ENCODE measurements at places on chromosomes 13 and 19. TPM values are rescaled to one million over a fixed set of nuclear protein-coding genes. Genes with fewer than 3 reads are reported as not detected.

The ITGBL1 gene
- total RNA-seq: not detected

- no peak for DNase-seq
These were observed 59.8 kb upstream of the TPM4 start for GRCh38 chr19:16016226-16017137.

GRCh38 chr13:52085421-52085820, 43.5 kb downstream of the NEK5 start:
- no peak for DNase-seq

- DNase-seq: no peak
These were observed 178.8 kb upstream of the RFC3 start for GRCh38 chr13:33639158-33639557.

DNA sequence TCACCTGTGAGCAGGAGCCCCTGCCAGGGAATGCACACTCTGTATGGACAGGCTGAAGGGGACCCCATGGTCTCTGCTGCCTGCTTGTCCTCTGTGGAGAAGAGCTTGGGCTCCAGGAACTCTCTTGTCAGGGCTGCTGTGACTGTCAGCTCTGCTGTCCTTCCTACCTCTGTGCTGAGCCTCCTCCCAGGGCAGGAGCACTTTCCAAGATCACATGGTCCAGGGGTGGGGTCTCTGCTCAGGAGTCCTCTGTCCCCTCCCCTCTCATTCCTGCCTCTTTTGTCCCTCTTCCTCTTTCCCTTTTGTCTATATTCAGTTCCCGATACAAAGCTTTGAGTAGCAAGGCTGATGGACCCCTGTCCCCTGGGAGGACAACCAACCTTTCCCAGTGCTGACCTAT, at the start of gene CEACAM7:
TSS of gene CEACAM7 (minus strand) at position 173 of the 400 bp plus-strand sequence. CDS start at position 68, 105 bp downstream.
- DNase-seq: no peak

GRCh38 chr19:55855160-55855559, 18.8 kb downstream of the NLRP4 start:
- no peak for DNase-seq

- no peak for DNase-seq
These were observed 403.6 kb upstream of the SLC10A2 start for GRCh38 chr13:103469771-103470170.

Data from CD8-positive, alpha-beta T cell (primary cell).